Fibroblast of skin of left biceps (primary cell): ENCODE measurements at places on chromosomes 5 and 9.

DNA sequence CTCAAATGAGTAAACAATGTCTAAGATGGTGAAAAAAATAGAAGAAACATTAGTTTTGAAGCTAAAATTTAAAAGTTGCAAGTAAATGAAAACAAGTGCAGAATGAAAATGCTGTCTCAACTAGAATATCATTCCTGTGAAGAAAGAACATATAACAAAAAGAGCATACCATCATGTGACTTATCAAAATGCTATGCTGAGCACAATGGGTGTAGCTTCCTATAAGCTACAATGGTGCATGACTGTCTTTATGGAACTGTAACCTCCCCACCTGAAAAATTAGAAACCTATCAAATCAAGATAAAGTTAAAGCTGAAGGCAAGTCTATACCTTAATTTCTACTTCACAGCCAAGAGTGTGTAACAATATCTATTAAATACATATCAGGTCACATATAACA lies 192.0 kb downstream of the AP3B1 start:
- DNase-seq: no peak

DNA sequence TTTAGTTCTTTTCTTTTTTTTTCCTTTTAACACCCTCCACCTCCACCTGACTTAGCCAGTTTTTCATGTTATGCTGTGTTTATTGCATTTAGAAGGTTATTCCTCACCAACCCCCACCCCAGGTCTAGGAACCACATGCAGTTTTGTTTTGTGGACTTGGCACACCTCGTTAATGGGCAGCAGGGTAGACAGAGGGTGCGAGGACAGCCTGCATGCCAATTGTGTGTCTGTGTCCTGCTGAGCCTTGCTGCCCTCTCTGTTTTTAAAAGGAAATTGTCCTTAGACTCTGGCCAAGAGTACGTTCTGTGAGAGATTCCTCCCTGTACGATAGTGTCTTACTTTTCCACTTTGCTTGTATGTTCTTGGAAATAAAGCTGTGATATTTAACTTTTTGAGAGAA lies 13.9 kb downstream of the PIK3R1 start:
- DNase-seq: no peak

DNA sequence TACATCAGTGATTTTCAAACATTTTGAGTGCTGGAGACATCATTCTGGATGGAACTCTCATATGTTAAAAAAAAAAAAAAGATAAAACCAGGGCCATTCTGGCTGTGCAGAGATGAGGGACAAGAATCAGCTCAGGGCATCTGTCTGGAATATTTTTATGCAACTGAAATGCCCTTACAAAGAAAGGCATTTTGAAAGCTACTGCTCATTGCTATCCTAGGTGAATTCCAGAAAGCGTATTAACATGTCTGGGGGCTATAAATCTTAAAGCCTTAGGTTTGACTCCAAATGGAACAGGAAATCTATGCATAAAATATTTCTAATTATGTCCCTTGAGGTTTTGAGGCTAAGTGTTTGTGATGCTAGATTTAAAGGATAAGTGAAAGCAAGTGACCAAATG lies 14.9 kb upstream of the PCSK1 start:
- DNase-seq: no peak

DNA sequence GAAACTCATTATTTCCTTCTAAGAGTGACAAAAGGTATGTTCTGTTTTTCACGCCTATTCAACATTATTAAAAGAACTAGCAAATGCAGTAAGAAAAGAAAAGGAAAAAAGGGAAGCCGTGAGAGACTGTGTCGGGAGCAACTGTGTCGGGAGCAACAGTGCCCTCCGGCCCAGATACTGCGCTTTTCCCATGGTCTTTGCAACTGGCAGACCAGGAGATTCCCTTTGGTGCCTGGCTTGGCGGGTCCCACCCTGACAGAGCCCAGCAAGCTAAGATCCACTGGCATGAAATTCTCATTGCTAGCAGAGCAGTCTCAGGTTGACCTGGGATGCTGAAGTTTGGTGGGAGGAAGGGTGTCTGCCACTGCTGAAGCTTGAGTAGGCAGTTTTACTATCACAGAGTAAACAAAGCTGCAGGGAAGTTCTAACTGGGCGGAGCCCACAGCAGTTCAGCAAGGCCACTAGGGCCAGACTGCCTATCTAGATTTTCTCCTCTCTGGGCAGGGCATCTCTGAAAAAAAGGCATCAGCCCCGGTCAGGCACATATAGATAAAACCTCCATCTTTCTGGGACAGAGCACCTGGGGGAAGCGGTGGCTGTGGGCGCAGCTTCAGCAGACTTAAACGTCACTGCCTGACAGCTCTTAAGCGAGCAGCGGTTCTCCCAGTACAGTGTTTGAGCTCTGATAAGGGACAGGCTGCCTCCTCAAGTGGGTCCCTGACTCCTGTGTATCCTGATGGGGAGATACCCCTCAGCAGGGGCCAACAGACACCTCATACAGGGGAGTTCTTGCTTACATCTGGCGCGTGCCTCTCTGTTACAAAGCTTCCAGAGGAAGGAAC lies 1237.4 kb upstream of the CDH18 start:
- no peak for DNase-seq

DNA sequence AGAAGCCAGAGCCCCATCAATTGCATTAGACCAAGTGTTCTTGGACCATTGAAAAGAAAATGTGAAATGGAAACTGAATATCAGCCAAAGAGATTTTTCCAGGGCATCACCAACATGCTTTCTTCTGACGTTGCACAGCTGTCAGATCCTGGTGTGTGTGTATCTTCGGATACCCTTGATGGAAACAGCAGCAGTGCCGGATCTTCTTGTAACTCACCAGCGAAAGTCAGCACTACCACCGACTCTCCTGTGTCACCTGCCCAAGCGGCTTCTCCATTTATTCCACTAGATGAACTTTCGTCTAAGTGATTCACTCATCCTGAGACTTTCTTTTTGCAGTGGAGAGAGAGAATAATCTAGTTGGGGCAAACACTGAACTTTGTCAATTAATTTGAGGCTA lies 75.7 kb downstream of the PIP5K1B start:
- no peak for DNase-seq

GRCh38 chr5:172403189-172403796 lies 51.0 kb downstream of the SH3PXD2B start:
- DNase-seq: peak; percentile 60

- no peak for DNase-seq
Observed at GRCh38 chr5:175589714-175590113, 68.2 kb upstream of the HRH2 start.
